ENCODE measurements at places on chromosomes 3 and 15.

DNA sequence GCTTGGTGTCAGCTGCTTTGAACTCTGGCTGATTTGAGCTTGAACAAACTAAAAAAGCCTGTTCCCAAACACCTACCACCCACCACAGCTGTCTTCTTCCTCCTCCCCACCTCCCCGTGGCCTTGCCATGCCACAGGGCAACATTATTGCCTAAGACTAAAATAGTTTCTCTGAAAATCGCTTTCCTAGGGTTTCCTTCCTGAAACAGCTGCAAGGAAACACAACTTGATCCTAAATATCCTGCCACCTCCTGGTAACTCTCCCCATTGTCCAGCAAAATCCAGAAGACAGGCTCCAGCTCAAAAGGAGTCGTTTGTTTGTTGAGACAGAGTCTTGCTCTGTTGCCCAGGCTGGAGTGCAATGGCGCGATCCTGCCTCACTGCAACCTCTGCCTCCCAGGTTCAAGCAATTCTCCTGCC lies 193.9 kb upstream of the TPM1 start:
- DNase-seq = no peak

DNA sequence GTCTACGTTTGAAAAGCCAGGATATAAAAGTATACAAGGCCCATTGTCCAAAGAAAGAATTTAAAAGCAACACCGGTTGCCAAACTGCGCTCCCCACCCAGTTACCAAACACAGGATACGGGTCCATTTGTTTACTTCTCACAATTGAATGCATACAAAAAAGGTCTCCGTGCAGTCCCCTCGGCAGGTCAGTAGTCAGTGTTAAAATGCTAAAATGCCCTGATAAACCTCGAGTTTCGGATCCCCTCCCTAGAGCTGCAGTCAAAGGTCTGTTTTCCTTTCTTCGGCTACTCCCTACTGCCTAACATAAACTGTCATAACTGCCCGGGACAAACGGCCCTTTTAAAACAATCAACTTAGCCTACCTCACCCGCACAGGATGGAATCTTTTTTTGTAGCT lies 534.6 kb downstream of the FOXP1 start:
- peak; percentile 21 for DNase-seq

DNA sequence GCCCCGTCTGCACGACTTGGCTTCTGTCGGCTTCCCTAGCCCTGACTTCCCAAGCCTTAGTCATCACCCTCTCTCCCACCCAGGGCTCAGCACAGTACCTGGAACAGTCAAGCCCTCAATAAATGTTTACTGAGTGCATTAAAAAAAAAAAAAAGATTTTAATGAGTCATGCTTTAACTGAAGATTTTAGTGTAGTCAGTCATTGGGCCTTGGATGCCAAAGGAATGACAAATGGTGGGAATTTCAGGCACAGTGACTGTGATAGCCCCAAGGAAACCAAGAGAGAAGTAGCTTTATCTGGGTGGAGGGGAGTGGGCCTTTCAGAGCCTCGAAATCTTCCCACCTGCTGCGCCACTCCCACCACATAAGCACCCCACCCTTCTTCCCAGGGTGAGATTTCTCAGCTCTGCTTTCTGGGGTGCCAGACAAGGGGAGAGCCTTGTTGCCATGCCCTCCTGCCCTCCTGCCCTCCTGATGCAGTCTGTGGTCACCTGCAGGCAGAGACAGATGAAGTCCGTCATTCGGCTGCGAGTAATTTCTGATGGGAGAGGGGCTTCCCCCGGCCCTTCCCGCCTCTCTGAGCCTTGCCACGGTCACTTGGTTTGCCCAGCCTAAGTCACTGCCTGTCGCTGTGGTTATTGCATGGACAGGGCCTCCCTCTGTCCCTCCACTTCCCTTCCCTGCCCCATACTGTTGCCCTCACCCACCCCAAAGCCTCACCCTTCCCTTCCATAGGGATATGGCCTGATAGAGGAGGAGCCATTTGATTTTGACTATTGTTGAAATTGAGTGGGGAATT lies 41.8 kb downstream of the SMAD3 start:
- no peak for DNase-seq

- DNase-seq = no peak
Observed at GRCh38 chr3:14943042-14943441, 4.3 kb upstream of the NR2C2 start.

- DNase-seq = no peak
Observed at GRCh38 chr15:76996526-76997401, 1.8 kb downstream of the PSTPIP1 start.

GRCh38 chr15:61243983-61244593 lies 15.0 kb upstream of the RORA start:
- DNase-seq = no peak

DNA sequence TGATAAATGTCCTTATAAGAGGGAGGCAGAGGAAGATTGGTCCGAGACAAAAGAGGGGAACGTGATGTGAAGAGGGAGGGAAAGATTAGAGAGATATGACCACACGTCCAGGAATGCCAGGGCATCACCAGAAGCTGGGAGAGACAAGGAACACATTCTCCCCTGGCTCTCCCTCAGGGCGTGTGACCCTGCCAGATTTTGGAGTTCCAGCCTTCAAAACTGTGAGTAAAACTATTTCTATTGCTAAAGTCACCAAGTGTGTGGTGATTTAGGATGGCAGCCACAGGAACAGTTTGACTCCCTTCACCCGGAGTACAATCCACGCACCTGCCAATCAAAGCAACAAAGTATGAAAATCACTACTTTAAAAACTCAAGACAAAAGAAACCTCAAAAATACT lies 32.1 kb upstream of the TJP1 start:
- DNase-seq = no peak

GRCh38 chr15:34782901-34783300 lies 12.4 kb downstream of the ACTC1 start:
- no peak for DNase-seq

DNA sequence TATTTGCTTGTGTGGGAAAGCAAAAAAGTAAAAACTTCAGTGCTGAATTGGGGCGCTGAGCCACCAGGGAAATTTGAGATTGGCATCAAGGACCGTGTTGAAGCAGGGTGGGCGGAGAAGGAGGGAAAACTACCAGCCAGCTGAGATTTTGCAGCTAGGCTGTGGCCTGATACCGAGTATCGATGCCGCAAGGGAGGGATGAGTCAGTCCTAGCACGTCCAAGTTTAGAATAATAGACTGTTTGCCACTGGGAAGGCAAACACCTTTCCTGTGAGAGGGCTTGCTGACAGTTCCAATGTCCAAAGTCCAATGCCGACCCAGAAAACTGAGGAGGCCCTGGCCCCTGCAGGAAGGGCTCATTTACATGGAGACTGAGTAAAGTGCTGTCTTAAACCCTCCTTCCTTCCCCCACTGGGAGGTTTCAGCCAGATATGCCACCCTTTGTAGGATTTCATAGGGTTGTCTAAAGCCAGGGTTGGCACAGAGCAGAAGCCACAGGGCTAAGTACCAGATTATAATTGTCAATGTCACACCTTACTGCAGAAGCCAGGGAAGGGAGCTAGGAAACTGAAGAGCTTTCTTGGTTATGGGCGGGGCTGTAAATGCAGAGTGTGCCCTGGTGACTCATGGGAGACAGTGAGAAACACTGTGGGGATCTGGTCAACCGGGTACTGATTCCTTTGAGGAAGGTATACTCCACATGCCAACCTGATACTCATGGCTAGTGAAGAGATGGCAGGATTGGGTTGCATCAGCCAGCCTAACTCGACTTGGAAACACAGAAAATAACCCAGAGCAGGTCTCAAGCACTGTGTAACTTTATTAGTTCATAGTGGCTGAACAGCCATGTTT lies 28.4 kb upstream of the PIK3CB start:
- DNase-seq = peak; percentile 49

- DNase-seq = no peak
Observed at GRCh38 chr15:70866982-70867641, 13.2 kb upstream of the LARP6 start.
